NCI-H1092 treated with DMSO at 0.1 percent for 48 hours (cell line): ENCODE measurements at places on chromosomes 3 and 15.

- DNase-seq = no peak
Observed at GRCh38 chr3:187919544-187919943, 174.3 kb upstream of the BCL6 start.

- peak; percentile 62 for DNase-seq
Observed at GRCh38 chr15:25481208-25481859, 42.5 kb upstream of the UBE3A start.

DNA sequence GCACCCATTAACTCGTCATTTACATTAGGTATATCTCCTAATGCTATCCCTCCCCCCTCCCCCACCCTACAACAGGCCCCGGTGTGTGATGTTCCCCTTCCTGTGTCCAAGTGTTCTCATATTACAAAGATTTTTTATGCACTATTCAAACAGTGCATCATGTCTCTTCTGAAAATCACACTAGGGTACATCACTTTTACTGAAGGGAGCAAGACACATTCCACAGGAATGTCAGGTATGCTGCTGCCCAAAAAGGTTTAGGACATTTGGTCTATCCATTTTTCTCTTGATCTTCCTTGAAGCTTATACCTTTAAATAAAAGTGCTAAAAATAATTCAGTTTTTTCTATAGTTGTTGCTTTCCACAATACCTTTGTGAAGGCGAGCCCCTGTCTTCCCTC, 9.2 kb upstream of the EPHA3 start:
- DNase-seq = no peak

GRCh38 chr3:184096811-184097383, at the start of gene HTR3E:
TSS of gene HTR3E (plus strand) at chr3:184097064. CDS start at chr3:184097530, 466 bp downstream.
- DNase-seq = no peak

- DNase-seq = no peak
Observed at GRCh38 chr15:74040109-74040850, 42.1 kb downstream of the GOLGA6A start.
